Frontal cortex (tissue), 4 donors: ENCODE measurements at places on chromosomes 12 and 14. TPM values are rescaled to one million over a fixed set of nuclear protein-coding genes. Genes with fewer than 3 reads are reported as not detected.

GRCh38 chr14:59566725-59567124 lies 9.9 kb downstream of the CCDC175 start:
- no peak for DNase-seq

GRCh38 chr12:90250042-90250441 lies 541.4 kb upstream of the ATP2B1 start:
- DNase-seq, result no peak

Gene CD163
- 1.6 TPM for total RNA-seq

Gene TESPA1
- not detected for total RNA-seq

GRCh38 chr12:89456565-89456964 lies 68.0 kb downstream of the GALNT4 start:
- no peak for DNase-seq

GRCh38 chr12:3962631-3963483 lies 89.7 kb upstream of the PARP11 start:
- DNase-seq, result no peak

DNA sequence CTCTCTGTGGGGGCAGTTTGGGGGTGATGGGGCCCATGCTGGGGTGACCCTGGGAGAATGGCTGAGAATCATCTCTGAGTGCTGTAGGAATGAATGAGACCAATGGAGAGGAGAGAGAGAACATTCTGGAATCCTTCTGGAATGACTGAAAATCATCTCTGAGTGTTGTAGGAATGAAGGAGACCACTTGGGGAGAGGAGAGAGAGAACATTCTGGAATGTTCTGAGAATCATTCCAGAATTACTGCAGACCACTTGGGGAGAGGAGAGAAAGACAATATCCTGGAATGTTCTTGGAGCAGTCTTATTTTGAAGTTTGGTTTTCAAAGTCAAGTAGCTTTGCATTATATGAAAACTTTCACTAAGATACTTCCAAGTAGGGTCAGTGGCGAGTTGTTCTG lies 64.3 kb downstream of the ZNF664 start:
- no peak for DNase-seq

Gene HOXC6
- not detected for total RNA-seq

Gene NCOR2
- total RNA-seq, result 7.3 TPM

GRCh38 chr12:121543786-121544185 lies 37.0 kb downstream of the KDM2B start:
- DNase-seq, result no peak

Gene ACVRL1
- total RNA-seq, result 9.4 TPM

Gene RNASE3
- total RNA-seq, result not detected

Gene SLC10A1
- not detected for total RNA-seq

GRCh38 chr14:53882684-53883083 lies 73.9 kb downstream of the BMP4 start:
- no peak for DNase-seq

- no peak for DNase-seq
Measured at GRCh38 chr14:101058571-101058970, 155.0 kb upstream of the RTL1 start.

DNA sequence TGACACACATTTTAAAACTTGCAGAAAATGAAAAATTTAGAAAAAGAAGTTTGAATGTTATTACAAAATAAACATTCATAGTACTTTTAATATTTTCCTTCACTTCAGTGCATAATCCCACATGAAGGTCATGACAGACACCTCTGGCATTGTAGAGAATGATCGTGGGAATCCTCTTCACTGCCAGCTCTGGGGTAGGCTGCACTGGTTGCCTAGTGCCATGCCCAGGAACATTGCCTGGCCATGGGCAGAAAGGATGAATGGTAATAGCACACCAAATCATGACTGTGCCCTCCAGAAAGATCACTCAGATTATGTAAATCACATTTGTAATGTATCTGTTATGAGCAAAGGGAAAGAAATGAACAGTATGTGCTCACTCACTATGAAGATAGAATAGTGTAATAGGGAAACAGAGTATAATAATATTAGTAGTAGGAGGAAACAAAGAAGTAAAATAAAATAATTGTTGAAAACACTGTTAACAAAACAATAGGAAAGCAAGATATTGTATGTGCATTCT lies 161.6 kb downstream of the PLCZ1 start:
- DNase-seq, result no peak

Gene MYH6
- total RNA-seq, result not detected

DNA sequence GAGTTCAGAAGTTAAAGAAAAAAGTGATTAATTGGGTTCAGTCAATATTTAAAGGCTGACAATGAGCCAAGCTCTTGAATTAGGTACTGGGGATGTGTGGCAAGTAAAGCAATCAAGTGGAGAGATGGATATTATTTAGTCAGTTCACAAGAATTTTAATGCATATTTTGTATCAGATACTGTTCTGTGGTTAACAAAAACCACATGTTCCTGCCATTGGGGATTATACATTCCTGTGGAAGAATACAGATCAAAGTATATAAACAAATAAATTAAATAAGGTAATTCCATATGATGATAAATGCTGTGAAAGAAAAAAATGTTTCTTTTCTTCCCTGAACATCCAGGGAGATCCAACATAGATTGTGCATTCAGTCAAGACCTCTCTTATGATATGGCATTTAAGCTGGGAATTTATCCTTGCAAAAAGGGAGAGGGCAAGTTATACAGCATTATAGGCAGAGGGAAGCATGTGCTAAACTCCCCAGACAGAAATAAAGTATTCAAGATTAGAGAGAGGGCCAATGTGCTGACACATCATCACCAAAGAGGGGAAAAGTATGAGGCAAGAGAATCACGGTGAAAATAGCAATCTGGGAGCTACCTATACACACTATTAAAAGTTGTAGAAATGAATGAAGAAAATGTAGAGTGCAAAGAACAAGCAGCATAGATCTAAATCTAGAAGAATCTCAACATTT lies 17.6 kb upstream of the A2M start:
- DNase-seq, result no peak

Gene NDRG2
- total RNA-seq, result 92.9 TPM

GRCh38 chr12:5515458-5515857 lies 83.5 kb downstream of the NTF3 start:
- no peak for DNase-seq

- DNase-seq, result no peak
Measured at GRCh38 chr14:21796916-21797315, 123.3 kb upstream of the OR4E1 start.

Gene OR4Q2
- not detected for total RNA-seq

GRCh38 chr12:31456562-31456961 lies 130.6 kb upstream of the SINHCAF start:
- no peak for DNase-seq

- no peak for DNase-seq
Measured at GRCh38 chr14:61501714-61502458, 180.5 kb downstream of the PRKCH start.

GRCh38 chr12:32273063-32273522 lies 126.3 kb upstream of the FGD4 start:
- DNase-seq, result no peak

DNA sequence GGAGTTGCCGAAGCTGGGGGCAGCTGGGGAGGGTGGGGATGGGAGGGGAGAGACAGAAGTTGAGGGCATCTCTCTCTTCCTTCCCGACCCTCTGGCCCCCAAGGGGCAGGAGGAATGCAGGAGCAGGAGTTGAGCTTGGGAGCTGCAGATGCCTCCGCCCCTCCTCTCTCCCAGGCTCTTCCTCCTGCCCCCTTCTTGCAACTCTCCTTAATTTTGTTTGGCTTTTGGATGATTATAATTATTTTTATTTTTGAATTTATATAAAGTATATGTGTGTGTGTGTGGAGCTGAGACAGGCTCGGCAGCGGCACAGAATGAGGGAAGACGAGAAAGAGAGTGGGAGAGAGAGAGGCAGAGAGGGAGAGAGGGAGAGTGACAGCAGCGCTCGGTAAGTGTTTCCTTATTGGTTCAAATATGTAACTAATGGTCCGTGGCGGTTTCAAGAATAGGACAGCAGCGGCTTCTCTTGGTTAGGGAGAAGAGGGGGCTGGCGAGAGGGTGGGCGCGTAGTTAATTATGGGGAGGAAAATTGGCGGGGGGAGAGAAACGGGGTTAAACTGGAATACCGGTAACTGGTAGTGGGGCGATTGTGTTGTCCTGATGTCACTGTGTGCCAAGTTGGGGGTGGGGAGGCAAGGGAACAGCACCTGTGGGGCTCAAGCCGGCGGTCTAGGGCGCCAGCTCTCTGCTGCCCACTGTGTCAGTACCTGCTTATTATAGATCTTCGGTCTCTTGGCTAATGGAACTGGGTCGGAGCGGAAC lies 8.4 kb downstream of the HOXC8 start:
- DNase-seq, result no peak

GRCh38 chr14:24241829-24242443 lies 487 bp downstream of the TINF2 start:
- DNase-seq, result peak; percentile 95

- peak; percentile 33 for DNase-seq
Measured at GRCh38 chr14:54420478-54421142, 20.6 kb downstream of the CNIH1 start.

DNA sequence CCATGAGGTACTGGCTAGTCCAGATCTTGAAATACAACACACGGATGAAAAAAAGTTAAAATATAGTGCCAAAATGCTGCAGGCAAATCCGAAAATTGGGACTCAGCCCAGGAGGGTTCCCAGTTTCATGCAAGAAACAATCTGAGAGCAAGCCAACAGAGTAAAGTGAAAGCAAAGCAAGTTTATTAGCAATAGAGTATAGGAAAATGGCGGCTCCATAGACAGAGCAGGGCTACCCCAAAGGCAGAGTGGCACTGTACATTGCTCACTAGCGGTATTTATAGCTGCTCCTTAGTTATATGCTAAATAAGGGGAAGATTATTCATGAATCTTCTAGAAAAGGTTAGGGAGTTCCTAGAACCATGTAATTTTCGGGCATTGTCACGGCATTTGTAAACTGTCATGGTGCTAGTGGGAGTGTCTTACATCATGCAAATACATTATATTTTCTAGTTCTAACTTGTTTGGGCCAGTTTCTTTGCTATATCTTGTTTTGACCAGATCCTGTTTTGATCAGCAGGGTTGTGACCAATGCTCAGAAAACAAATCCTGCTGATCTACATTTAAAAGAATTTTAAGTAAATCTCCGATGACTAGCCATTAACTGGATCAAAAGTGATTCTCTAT lies 29.1 kb downstream of the RECQL start:
- DNase-seq, result no peak

GRCh38 chr14:103391048-103391447 lies 5.8 kb downstream of the MARK3 start:
- DNase-seq, result no peak

DNA sequence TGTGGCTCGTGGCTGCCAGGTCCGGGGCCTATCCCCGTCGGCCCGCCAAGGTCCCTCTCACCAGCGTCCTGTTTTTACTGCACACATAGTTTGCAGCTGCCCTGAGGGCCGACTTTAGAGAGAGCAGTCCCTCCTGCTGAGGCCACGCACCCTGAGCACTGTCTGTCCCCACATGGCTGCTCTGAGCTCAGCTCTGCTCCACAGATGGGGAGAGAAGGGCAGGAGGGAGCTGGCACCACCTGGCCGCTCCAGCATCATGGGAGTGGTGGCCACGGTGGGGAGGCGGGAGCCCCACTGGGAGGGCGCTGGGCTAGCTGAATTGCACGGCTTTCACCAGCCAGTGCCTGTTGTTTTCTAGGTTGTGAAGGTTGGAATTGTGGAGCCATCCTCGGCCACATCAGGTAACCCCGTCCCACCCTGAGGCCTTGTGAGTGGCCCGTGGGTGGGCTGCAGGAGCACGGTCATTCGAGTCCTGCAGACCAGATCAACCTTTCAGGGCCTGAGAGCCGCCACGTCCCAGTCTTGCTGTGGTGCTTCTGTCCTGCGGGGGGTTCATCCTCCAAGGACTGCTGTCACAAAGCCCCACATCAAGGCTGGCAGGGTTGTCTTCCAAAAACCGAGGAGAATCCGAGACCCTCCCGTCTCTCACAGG lies 7.4 kb upstream of the TEX22 start:
- DNase-seq, result no peak
